ACHN (cell line): ENCODE measurements at places on chromosomes 13 and 19.
A peak's percentile ranks its signal among the peaks of the same experiment; 100 is the strongest.

DNA sequence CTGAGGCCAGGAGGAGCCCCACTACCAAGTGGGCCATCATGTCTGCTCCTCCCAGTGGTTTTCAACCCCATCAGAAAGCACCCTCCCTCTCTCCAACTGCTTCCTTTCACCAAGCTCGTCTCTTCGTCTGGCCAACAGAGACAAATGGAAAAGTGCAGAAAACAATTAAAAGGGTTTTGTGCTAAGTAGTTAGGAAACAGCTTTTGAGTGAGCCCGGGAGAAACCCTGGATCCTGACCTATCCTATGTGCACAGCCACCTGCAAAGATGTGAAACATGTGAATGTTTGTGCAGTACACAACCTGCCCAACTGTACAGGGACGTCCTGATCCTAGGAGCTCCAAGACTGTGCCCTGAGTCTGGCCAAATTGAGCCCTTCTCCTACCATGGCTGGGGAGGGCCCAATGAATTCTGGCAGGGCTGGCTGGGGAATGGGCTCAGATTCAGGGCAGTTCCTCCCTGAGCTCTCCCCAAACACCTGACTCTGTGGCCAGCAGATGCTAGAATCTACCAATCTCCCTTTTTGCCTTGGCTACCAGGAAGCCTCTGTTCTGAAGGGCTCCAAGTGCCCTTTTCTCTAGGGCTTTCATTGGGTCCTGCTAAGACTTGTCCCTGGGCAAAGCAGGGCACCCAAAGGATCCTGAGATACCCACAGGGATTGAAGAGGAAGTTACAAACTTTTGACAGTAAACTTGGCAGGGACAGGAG, 7.9 kb downstream of the TLE5 start:
- no peak for DNase-seq

- no peak for DNase-seq
Measured at GRCh38 chr19:4970558-4971423, 1.9 kb downstream of the KDM4B start.

- no peak for DNase-seq
Measured at GRCh38 chr13:99909836-99910619, 61.5 kb downstream of the ZIC5 start.

DNA sequence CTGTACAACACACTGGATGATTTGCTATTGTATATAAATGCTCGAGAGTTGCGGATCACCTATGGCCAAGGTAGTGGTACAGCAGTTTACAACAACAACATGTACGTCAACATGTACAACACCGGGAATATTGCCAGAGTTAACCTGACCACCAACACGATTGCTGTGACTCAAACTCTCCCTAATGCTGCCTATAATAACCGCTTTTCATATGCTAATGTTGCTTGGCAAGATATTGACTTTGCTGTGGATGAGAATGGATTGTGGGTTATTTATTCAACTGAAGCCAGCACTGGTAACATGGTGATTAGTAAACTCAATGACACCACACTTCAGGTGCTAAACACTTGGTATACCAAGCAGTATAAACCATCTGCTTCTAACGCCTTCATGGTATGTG, 21.5 kb downstream of the OLFM4 start:
- DNase-seq: no peak

GRCh38 chr13:84641491-84641890, 759.2 kb upstream of the SLITRK1 start:
- DNase-seq: peak; percentile 42

- DNase-seq: no peak
Measured at GRCh38 chr13:88857256-88857655, 1186.1 kb downstream of the SLITRK5 start.

DNA sequence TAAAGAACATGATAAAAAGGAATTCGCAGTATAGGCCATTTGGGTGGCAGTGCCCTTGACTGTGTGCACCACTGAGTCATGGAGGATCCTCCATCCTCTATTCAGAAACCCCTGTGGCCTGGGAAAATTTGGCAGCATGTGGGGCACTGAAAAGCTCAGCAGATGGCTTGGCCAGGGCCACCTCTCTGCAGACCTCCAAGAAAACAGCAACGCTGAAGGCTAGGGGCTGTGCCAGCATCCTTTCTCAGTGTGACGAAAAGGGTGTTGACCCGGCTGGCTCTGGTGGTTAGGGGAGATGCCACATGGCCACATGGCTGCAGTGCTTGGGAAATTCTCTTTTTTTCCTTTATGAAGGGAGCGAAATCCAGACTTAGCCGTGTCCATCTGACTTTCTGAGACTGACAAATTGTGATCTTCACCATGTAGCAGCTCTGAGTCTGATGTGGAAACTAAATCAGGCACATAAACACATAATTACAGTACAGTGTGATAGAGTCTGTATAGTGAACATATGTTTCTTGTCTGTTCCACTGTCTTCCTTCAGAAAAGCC, 178.0 kb downstream of the KCTD12 start:
- DNase-seq: no peak

- peak; percentile 58 for DNase-seq
Measured at GRCh38 chr19:11560404-11561051, 1.5 kb upstream of the ELOF1 start.

- no peak for DNase-seq
Measured at GRCh38 chr19:732148-733069, 18.5 kb upstream of the MISP start.

GRCh38 chr19:18431351-18432197, 6.4 kb downstream of the ISYNA1 start:
- no peak for DNase-seq

DNA sequence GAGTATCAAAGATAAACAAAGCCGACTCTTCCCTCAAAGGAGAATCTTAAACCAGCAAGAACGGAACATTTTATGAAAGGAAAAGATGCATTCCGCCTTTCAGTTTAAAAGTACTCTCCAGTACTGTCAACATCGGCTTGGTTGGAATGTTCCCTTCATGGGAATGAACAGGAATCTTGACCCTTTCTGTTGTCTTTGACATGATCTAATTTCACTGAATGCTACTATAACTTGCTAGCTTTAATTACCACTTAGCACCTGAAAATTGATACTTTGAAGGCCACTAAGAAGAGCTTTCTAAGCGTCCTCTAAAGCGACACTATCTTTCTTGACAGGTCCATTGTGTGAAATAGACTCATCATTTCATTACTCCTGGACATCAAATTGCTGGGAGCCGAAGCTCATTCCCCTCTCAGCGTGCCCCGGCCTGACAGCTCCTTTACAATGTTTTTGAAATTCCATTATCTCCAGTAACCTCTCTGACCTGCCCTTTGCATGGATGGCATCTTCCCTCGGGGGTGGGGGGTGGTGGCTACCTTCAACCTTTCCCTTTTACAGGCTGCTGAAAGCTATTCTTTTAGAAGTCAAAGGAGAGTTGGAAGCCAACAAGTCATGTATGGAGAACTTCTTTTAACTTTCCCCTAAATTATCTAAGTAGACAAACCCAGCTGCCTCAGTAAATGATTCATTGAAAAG, 67.9 kb downstream of the EFNB2 start:
- no peak for DNase-seq

DNA sequence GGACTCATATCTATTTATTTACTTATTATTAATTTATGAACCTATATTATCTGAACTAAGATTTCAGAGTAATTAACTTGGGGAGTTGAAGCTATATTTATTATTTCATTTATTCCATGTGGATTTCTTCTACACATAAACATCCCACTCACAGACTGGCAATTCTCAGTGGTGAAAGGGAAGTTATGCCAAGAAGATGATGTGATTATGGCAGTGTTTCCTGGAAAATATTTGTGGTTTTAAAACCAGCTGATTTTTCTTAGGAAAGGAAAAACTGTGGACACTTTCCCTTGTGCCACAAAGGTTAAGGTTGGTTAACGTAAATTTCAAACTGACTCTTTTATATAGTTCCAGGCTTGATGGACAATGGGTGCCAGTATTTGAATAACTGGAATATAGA, 513.1 kb downstream of the SLITRK6 start:
- DNase-seq: no peak

DNA sequence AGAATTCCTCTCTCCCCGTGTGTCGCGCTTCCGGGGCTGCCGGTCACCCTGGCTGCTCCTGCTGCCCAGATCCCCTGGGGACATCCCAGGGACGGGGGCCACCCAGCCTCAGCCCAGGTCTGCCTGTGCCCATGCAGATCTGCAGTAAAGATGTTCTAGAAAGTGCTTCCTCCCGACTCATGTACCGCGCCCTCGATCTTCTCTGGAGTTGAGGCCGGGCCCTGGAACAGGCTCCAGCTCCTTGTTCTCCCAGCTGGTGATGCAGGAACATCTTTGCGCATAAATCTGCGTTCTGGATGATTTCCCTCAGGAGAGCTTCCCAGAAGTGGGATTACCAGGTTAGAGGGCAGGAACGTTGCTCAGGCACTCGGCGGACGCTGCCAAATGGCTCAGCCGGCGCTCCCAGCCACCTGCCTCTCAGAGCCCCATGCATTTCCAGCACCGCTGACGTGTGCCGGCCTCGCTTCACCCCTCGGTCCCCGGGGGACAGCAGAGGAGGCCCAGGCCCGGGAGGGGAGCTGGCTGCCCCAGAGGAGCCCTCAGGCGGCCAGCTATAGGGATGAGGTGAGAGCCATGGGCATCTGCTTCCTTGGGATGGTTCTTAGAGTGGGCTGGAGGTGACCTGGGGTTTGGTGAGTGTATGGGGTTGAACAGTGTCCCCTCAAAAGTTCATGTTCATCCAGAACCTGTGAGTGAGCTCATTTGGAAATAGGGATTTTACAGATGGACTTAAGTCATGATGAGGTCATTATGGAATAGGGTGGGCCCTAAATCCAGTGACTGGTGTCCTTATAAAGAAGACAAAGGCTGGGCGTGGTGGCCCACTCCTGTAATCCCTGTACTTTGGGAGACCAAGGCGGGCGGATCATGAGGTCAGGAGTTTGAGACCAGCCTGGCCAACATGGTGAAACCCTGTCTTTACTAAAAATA, 42.6 kb downstream of the CRTC1 start:
- no peak for DNase-seq

GRCh38 chr13:19618977-19619376, 14.5 kb upstream of the MPHOSPH8 start:
- DNase-seq: peak; percentile 51

- no peak for DNase-seq
Measured at GRCh38 chr13:95437561-95437960, 115.0 kb upstream of the CLDN10 start.

- DNase-seq: no peak
Measured at GRCh38 chr19:53961523-53962356, 997 bp upstream of the CACNG8 start.

DNA sequence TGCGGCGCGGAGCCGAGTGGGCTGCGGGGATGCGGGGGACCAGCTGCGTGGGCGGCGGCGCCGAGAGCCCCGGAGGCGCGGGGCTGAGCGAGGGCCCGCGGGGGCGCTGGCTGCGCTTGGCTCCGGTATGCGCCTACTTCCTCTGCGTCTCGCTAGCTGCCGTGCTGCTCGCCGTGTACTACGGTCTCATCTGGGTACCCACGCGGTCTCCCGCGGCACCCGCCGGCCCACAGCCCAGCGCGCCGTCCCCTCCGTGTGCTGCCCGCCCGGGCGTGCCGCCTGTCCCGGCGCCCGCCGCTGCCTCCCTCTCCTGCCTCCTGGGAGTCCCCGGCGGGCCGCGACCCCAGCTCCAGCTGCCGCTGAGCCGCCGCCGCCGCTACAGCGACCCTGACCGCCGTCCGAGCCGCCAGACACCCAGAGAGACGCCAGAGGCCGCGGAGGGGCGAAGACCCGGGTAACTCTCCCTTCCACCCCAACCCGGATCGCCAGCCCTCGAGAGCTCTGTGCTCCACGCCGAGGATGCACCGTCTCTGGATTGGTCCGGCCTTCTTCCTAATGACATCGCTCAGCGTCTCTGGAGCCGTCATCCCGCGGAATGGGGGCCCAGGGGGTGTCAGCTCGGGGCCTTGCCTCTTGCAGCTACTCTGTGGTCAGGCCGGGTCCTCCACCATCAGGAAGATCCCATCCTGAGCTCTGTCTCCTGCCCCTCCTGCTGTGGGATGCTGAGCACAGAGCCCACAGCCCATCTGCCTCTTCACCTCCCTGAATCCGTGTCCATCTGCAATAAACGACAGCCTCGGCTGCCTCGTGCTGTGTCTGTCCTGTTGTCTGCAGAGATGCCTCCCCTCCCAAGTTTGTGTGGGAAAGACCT, 441 bp downstream of the INAFM1 start:
- DNase-seq: no peak

GRCh38 chr13:24502533-24503378, 9.8 kb downstream of the PARP4 start:
- peak; percentile 72 for DNase-seq

DNA sequence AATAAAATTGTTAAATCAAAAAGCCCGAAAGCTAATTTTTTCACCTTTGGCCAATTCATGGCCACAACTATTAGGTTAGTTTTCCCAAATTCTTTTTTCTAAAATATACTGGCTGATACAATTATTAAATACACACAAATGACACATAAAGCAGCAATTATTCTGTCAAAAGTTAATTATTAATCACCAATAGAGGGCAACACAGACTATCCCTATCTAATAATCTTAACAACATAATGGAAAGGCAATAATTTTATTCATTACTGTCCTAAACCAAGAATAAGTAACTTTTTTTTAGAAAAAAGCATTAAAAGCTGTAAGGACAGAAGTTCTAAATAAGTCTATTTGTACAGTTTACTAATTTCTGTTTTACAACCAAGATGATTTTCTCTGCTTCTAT, 51.7 kb downstream of the KATNAL1 start:
- DNase-seq: no peak

DNA sequence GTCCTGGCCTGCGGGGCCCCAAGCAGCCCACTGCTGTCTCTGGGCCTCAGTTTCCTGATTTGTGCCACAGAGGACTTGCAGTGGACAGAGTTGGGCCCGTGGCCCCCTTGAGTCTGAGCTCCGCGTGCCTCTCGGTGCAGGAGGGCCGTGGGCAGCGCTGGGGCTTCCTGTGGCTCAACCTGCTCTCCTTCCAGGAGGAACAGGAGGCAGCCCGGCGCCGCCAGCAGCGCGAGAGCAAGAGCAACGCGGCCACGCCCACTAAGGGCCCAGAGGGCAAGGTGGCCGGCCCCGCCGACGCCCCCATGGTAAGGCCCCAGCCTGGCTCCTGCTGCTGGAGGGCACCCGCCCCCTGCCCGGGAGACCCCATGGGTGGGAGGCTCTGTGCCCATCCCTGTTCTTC, 25.9 kb downstream of the PLEKHJ1 start:
- no peak for DNase-seq

- no peak for DNase-seq
Measured at GRCh38 chr13:22018836-22019210, 347.9 kb downstream of the FGF9 start.

- DNase-seq: no peak
Measured at GRCh38 chr19:4980838-4981680, 12.1 kb downstream of the KDM4B start.
